ENCODE measurements at places on chromosomes 5 and 9.

DNA sequence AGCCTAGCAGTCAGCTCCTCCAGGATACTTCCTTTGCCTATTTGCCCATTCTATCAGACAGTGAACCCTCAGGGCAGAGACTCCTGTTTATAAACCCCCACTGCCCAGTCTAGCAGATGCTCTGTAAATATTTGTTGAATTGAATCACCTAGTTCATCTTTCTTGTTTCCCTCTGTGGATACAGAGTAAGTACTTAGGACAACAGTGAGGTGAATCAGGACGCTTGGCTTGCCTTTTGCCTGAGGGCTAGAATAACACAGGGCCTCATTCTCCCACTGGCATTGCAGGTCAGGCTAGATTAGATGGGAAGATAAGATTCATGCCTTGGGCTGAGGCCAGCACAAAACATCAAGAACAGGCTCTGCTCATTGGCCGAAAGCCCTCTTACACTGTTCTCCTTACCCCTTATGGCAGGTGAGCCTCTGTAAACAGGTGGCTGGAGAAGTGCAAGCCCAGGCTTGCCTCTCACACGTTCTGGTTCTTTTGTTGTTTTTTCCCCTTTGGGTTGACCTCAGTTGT is 22.2 kb downstream of the TNFSF8 start:
- no peaks in the 10 kb centered on the region for H3K36me3 ChIP-seq
- no peak for DNase-seq
- no peak overlapping the region for H3K27ac ChIP-seq

DNA sequence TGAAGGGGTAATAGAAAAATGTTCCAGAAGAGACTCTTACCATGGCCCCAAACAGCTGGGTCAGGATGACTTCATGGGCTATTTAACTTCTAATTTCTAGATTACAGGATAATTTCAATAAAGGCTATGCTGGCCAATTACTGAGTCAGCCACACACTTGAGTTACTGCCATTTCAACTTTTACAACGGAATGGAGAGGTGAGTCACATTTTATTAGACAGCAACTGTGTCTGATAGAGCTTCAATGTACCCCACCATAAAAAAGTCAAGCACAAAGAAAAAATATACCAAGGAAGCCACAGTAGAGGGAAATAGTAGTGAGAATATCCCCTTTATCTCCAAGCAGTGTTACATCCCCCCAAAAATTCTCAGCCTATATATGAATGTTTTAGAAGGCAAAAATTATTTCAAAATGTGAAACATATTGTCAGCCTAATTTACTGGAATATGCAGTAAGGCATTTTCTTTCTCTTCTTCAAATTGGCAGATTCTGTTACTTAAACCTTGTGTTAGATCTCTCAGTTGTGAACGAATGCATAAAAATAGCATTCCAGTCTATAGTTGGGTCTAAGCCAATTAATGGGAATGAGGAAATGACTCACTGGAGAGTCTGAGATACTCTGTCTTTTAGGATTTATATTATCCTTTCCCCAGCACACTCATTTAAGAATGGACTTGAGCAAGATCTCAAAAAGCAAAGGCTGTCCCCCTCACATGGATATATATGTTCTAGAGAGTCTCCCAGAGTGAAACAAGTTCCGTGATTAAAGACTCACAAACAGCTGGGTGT is 47.1 kb upstream of the RAI14 start:
- peak overlapping the region; percentile 61 for H3K27ac ChIP-seq
- no peaks in the 10 kb centered on the region for H3K27me3 ChIP-seq

DNA sequence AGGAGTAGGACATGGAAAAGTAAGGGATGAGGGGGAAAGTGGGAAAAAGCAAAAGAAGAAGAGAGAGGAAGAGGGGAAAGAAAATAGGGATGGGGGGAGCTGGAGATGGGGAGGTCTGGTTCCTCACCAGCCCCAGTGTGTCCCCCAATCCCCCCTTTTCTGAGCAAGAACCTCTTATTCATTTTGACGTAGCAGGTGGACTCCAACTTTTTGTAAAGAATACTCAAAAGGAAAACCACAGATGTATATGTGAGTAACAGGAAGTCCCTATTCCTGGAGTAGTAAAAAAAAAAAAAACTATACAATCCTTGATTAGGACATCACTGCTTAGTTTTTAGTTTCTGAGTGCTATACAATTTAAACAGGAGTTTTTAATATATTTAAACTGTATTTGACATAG is 3.9 kb upstream of the CFAP95 start:
- no peak overlapping the region for H3K27ac ChIP-seq
- H3K4me1 ChIP-seq = peaks cover 5% of the 10 kb centered on the region

DNA sequence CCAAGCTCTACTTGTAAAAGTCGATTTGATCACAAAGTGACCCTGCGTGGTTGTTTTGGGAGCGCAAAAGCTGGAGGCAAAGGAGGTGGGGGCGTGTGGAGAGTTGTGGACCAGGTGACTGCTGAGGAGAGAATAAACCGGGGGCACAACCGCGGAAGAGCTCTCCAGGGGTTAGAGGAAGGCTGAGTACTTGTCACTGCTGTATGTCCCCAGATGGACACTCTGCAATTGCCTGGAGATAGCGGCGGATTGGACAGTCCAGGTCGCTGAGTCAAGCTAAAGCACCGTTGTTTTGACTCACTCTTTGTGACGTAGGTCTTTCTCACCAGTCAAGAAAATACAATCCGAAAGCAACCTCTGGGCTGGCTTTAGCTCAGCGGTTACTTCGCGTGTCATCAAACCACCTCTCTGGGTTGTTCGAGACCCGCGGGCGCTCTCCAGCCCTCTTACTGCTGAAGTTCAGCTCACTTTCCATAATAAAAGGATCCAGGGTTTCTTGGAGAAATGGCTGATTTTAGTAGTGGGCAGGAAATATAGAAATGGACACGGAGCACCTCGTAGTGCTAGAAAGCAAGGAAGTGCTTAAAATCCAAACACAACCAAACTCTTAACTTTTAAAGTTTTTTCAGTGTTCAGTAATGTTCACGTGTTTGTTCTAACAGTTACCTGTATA is 25.7 kb downstream of the ZMAT2 start:
- H3K27ac ChIP-seq = no peak overlapping the region
- DNase-seq = no peak
- no peaks in the 10 kb centered on the region for H3K36me3 ChIP-seq
- H3K4me1 ChIP-seq = peaks cover 6% of the 10 kb centered on the region

GRCh38 chr9:5188060-5188984 is 2.9 kb upstream of the INSL6 start:
- no peak overlapping the region for H3K4me3 ChIP-seq
- H3K36me3 ChIP-seq = no peaks in the 10 kb centered on the region
- no peak overlapping the region for H3K27ac ChIP-seq
- H3K27me3 ChIP-seq = peaks cover 3% of the 10 kb centered on the region
- no peak for DNase-seq

DNA sequence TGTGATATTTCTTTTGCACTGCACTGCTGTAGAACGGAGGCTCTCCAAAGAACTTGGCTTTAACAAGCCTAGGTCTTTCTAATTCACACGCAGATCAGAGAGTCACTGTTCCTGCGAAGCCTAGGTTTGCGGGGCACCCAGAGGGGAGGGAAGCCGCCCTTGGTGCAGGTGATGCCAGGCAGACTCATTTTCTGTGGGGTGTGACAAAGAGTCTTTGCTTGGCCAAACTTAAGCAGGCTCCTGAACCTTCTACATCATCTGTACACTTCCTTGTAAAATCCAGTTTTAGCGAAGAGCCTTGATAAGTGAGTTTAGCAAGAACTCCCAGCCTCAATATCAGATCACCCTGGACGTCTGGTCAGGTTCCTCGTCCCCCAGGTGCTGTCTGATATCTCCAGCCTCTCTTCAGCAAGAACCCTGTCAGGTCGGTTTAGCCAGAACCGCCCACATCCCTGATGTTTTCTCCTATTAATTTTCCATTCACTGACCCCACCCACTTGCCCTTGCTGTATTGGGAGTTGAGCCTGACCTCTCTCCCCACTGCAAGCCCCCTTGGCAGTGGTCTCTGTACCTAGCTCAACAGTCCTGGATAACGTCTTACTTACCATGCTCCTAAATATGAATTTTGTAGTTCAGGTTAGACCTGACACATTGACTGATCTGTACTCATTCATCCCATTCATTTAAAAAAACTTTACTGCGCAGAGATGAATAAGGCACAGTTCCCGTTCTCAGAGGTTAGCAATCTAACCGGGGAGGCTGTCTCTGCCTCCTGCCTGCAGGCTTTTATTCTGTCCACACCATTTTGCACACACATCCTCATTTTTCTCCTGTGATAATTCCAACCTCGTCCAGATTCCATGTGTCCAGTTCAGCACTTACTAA is 880 bp upstream of the UBAC1 start:
- H3K4me3 ChIP-seq = peak overlapping the region; percentile 100
- H3K27ac ChIP-seq = no peak overlapping the region
- no peak for DNase-seq
- H3K27me3 ChIP-seq = no peaks in the 10 kb centered on the region
- H3K4me1 ChIP-seq = peaks cover 24% of the 10 kb centered on the region
- no peaks in the 10 kb centered on the region for H3K36me3 ChIP-seq

DNA sequence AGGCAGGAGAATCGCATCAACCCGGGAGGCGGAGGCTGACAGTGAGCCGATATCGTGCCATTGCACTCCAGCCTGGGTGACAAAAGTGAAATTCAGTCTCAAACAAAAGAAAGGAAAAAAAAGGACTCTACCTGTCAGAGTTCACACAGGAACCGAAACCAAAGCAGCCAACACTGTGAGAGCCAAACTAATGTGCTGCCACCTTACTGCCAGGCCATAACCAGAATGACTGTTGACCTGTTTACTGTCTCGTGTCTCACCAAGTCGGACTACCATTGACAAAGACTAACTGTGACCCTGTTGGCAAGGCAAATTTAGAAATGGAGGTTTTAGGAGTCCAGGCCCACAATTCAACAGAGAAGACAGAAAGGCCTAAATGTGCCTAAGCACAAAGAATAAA is 112.4 kb downstream of the ANXA2R start:
- no peak for DNase-seq
- no peak overlapping the region for H3K27ac ChIP-seq
- H3K27me3 ChIP-seq = no peaks in the 10 kb centered on the region
- no peak overlapping the region for H3K4me3 ChIP-seq
- H3K4me1 ChIP-seq = no peaks in the 10 kb centered on the region
- H3K36me3 ChIP-seq = no peaks in the 10 kb centered on the region

GRCh38 chr9:118305331-118305730 is 601.1 kb downstream of the TLR4 start:
- H3K36me3 ChIP-seq = no peaks in the 10 kb centered on the region
- no peaks in the 10 kb centered on the region for H3K4me1 ChIP-seq
- H3K27ac ChIP-seq = no peak overlapping the region
- H3K27me3 ChIP-seq = no peaks in the 10 kb centered on the region
- no peak overlapping the region for H3K4me3 ChIP-seq

GRCh38 chr9:96417051-96417586 is 1.1 kb downstream of the ZNF367 start:
- peaks cover 13% of the 10 kb centered on the region for H3K4me1 ChIP-seq
- no peaks in the 10 kb centered on the region for H3K27me3 ChIP-seq
- H3K4me3 ChIP-seq = peak overlapping the region; percentile 77
- H3K27ac ChIP-seq = peak overlapping the region; percentile 98
- no peaks in the 10 kb centered on the region for H3K36me3 ChIP-seq
- DNase-seq = peak; percentile 53

DNA sequence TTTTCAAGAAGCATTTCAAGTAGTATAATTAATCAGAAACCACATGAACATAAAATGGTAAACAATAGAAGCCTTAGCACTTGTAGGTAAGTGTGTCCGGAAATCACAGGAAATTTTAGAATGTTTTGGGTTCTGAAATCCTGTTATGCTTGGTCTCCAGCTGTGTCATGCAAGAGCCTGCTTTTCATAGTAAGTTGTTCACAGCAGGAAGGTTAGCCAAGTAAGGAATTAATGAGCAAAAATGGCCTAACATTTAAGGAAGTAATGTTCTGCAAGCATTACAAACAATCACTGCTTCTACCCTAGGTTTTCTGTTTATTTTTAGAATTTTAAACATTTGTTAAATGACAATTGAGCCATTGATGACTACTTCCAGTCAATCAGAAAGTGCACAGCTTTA is 669.5 kb downstream of the SLCO4C1 start:
- H3K4me3 ChIP-seq = no peak overlapping the region
- no peak for DNase-seq
- no peaks in the 10 kb centered on the region for H3K27me3 ChIP-seq
- H3K27ac ChIP-seq = no peak overlapping the region
- no peaks in the 10 kb centered on the region for H3K4me1 ChIP-seq
- H3K36me3 ChIP-seq = no peaks in the 10 kb centered on the region

GRCh38 chr5:112863549-112863948 is 2.5 kb downstream of the SRP19 start:
- H3K36me3 ChIP-seq = peaks cover 11% of the 10 kb centered on the region
- no peak overlapping the region for H3K4me3 ChIP-seq
- H3K27ac ChIP-seq = no peak overlapping the region

GRCh38 chr5:97628031-97628430 is 445.0 kb upstream of the RIOK2 start:
- H3K4me3 ChIP-seq = no peak overlapping the region
- no peaks in the 10 kb centered on the region for H3K36me3 ChIP-seq
- H3K27me3 ChIP-seq = no peaks in the 10 kb centered on the region
- no peak for DNase-seq
- no peaks in the 10 kb centered on the region for H3K4me1 ChIP-seq

- peak overlapping the region; percentile 90 for H3K27ac ChIP-seq
- peaks cover 56% of the 10 kb centered on the region for H3K4me1 ChIP-seq
- H3K27me3 ChIP-seq = no peaks in the 10 kb centered on the region
- H3K4me3 ChIP-seq = no peak overlapping the region
- no peak for DNase-seq
Observed at GRCh38 chr5:172659909-172660628, 19.0 kb downstream of the NEURL1B start.

- H3K27me3 ChIP-seq = no peaks in the 10 kb centered on the region
- DNase-seq = no peak
- no peaks in the 10 kb centered on the region for H3K4me1 ChIP-seq
- no peaks in the 10 kb centered on the region for H3K36me3 ChIP-seq
Observed at GRCh38 chr5:80165452-80165851, 90.4 kb downstream of the SERINC5 start.

- no peak overlapping the region for H3K27ac ChIP-seq
- H3K4me3 ChIP-seq = no peak overlapping the region
- no peaks in the 10 kb centered on the region for H3K4me1 ChIP-seq
- no peak for DNase-seq
Observed at GRCh38 chr5:178489271-178489976, 100.8 kb downstream of the COL23A1 start.

GRCh38 chr9:69649566-69650250 is 22.5 kb downstream of the APBA1 start:
- no peak overlapping the region for H3K27ac ChIP-seq
- H3K4me3 ChIP-seq = no peak overlapping the region
- peaks cover 22% of the 10 kb centered on the region for H3K4me1 ChIP-seq
- no peak for DNase-seq
- no peaks in the 10 kb centered on the region for H3K27me3 ChIP-seq
